GM12892 (cell line): ENCODE measurements at places on chromosomes 12 and 14.

- no peak for DNase-seq
Measured at GRCh38 chr12:8912914-8913313, 1.4 kb upstream of the PHC1 start.

DNA sequence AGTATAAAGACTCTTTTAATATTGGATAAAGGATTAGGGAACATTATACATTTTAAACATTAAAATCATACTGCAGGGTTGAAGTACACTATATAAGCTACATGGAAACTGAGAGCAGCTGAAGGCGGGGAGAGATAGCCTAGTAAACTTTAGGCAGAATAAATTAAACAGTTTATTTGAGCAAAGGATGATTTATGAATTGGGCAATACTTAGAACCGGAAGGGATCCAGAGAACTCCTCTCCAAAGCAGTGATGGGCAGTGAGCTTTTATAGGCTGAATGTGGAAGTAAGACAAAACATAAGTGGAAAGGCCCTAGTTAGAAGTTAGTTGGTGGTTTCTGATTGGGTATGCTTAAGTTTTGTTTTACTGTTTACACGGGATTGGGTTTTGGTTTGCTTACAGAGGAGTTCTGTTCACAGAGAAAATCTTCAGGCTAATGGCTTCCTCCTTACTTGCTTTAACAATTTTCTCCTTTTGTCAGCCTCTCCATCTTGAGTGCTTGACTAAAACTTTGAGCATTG, 18.9 kb downstream of the LEMD3 start:
- no peak for DNase-seq

GRCh38 chr12:119409043-119409442, 74.5 kb downstream of the CCDC60 start:
- DNase-seq: no peak

DNA sequence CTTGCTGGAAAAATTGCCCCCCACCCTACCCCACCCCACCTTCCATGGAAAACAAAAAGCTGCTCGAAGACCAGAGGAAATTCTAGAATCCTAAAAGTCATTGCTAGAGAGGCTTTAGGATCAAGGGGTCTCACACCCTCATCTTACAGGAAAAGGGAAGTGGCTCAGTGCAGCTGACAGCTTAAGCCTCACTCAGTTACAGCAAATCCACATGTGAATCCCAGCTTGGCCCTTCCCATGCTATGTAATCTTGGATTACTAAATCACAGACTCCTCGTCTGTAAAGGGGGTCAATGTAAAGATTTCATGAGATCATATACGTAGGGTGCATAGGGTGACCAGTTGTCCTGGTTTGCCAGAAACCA, 25.9 kb downstream of the CMKLR1 start:
- DNase-seq: no peak

DNA sequence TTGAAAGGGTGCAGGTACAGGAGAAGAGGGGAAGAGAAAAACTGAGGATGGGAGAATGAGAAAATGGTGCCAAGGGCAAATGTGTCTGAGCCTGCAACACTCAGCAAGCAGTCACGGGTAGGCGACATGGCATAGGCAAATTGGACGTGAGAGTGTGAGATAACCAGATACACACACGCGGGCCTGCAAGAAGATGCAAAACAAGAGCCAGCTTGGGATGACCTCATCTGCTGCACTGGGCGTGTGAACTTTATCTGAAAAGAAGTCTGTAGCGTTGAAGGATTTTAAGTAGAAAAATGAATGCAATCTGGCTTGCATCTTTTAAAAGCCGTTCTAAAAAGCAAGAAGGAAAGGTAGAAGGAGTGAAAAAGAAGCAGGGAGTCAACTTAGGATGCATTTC, 160.4 kb downstream of the NTF3 start:
- DNase-seq: no peak

DNA sequence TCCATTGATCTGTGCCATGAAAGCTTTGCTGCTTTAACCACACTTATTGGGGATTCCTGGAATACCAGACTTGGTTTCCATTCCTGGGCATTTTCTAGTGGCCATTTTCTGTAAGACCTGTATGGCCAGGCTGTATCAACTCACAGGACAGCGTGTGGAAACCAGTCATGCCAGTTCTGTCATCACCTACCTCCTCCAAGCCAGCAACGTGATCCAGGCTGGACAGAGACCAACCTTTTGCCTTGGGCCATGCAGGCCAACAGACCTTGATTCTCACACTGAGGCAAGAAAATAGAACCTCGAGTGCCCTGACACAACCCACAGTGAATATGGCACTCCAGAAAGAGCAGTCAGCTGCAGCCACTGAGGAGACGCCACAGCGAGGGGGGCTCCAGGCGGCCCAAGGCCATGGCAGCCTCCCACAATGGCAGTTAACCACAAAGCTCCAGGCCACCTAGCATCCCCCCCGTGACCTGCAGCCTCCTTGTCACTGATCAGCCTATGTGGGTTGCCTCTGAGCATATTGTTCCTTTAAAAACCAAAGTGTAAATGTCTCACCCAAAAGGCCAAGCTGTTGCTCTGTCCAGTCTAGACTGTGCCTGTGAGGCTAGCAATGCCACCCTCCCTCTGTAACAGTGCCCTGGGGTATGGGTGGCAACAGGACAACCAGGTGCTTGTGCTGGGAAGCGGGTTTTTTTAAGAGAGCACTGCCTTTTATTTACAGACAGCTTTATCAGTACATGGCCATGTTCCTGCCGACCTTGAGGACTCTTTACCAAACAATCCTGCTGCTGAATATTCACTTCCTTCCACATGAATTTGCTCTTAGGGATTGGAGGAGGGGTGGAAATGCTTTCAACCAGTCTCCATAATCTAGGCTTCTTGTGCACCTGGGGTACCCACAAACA, 168.7 kb upstream of the HIF1A start:
- DNase-seq: no peak

- no peak for DNase-seq
Measured at GRCh38 chr12:72076558-72076915, 137.9 kb downstream of the TPH2 start.

DNA sequence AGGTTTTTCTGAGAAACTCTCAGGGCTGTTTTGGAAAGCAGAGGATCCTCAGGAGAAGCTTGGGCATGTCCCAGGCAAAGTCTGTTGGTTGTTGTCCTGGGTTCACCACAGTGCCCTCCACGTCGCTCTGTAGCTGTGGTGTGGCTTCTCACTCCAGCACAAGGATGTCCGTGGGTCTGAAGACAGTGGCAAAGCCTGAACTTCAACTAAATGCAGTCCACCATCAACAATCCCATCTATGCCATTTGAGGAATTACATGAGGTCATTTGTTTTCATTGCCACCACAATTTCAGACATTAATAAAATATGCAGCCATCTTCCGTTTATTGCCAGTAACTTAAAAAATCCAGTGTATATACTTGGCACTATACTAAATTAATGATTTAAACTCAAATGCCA, 272.1 kb downstream of the LRIG3 start:
- no peak for DNase-seq

DNA sequence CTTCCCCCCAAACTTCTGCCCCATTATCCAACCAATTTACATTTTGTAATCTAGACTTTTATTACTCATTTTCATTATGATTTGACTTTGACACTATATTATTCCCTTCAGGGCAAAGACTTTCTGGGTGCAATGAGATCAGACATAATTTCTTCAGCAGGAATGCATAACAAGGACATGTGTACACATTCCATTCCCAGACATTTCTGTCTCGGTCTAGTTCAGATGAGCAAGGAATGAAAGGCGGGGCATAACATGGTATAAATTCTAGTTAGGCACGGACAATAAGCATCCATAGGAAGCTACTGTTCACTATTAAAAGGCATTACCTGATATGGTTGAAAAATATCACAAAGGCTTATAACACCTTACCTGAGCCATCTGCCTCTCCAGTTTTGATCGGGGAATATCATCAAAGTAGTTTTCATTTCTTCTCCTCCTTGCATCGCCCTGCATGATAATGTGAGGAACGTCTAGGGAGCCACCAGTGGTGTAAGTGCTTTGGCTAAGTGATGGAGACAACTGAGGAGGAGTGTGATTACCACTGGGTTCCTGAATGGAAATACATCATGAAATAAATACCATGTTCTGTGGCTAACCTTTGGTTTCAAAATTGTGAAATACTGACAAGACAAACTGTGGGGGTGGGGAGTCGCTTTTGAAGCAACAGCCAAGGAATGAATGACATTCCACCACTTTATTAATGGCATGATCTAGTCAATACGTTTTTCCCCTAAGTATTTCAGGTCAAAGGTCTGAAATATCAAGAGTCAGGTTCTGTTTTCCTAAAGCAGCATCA, 183.9 kb downstream of the APAF1 start:
- DNase-seq: no peak

DNA sequence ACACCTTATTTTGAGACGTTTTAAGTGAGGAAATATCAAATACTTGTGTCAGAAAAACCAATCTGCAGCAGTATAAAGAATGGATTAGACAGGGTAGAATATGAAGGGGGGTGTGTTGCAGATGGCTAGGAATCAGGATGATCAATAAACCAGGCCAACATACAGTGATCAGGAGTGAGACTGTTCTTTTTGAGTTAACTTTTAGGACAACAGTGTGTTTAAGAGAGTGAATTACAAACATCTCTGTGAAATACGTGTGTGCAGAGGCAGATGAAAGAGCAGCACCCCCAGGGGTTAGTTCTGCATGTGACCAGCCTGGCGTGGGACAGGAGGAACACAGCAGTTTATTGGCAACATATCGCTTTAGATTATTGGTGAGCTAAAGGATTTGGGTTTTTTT, 10.6 kb upstream of the NRDE2 start:
- no peak for DNase-seq

- DNase-seq: peak; percentile 6
Measured at GRCh38 chr12:115752913-115753726, 524.4 kb downstream of the MED13L start.

GRCh38 chr14:54673193-54674045, 106.5 kb downstream of the SAMD4A start:
- DNase-seq: no peak

DNA sequence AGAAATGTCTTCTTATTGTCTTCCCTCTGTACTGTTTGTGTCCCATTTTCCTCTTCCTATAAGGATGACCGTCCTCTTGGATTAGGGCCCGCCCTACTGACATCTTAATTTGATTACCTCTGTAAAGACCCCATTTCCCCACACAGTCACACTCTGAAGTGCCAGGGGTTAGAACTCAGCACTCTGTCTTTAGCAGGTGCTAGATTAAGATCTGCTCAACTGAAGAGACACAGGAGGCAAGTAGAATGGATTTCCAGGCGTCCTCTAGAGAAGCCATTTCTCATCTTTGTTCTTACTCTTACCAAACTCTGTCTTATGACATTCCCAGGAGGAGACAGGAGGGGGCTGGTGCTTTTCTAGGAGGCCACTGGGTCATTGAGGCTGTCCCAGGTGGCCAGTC, 50.8 kb downstream of the VCPKMT start:
- no peak for DNase-seq

DNA sequence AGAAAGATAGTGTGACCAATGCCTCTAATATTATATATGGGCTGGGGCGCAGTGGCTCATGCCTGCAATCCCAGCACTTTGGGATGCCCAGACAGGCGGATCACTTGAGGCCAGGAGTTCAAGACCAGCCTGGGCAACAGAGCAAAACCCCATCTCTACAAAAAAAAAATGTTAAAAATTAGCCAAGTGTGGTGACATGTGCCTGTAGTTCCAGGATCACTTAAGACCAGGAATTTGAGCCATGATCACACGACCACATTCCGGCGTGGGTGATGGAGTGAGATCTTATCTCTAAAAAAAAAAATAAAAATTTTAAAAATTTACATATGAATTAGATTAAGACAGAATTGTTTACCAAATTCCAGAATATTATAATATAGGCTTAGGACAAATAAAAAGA, 12.0 kb downstream of the TM7SF3 start:
- no peak for DNase-seq

GRCh38 chr14:84397631-84398030, 1132.3 kb upstream of the FLRT2 start:
- no peak for DNase-seq

DNA sequence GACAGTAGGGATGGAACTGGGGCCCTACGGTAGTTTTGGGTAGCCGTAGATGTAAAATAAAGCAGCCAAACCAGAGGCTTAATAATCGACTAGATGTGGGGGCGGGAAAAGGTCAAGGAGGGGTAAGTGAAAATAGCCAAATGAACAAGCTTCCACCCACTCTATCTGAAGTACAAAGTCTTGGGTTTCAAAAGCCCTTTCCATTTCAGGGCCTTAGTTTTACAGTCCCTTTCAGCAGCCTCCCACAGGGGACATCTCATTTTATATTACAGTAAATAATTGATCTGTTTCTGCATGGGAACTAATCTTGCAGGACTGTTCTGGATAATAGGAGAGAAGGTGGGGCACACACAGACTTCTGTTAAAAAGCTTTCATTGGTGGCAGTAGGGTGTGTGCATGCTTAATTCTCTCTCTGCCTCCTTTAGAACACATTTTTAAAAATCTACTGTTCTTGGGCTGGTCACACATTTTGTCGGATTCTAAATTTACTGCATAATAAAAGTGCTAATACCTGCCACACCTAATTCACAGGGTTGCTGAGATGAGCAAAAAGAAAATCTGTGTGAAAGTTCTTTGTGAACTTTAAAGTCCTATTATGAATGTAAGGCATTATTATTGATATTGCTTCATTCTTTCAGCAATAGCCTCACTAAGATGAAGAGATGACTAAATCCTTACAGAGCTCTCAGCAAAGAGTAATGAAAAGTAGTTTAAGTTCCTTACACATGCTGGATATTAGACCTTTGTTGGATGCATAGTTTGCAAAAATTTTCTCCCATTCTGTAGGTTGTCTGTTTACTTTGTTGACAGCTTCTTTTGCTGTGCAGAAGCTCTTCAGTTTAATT, 104.6 kb downstream of the ITPR2 start:
- no peak for DNase-seq

- DNase-seq: no peak
Measured at GRCh38 chr14:94450722-94451090, 1.9 kb downstream of the SERPINA11 start.

GRCh38 chr12:82953397-82953796, 266.7 kb downstream of the TMTC2 start:
- no peak for DNase-seq

- DNase-seq: no peak
Measured at GRCh38 chr12:120598674-120599463, 17.7 kb upstream of the POP5 start.

DNA sequence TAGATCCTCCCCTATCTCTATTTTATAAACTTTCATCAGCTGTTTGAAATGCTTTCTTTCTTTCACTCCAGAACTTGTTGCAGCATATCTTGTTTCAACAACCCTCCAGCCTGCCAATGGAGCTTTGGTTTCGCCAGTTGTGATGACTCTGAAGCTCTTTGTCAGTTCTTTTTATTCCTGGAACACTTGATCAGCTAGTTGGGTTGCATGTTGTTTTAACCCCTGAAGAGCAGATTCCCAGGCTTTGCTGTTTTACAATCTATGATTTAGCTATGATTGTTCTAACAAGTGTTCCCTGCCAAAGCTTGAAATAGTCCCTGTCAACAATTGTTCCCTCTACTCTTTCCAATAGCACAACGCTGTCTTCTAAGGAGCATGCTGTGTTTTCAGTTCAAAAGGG, 50.6 kb upstream of the FUT8 start:
- no peak for DNase-seq

DNA sequence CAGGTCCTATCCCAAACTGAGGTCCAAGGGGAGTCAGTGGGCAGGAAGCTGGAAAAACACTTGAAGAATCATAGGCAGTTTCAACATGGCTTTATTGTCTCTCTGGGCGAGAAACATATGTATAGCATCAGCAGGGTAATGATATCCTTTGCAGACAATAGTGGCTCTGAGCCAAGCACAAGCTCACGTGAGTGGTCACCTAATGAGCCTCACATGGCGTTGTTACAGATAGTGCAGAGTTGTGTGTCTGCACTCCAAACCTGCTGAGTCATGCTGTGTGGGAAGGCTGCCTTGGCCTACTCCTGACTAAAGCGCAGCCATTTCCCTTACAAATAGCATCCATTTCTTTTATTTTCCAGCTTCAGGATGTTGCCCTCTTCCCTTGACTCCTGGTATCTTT, 105.2 kb upstream of the SYT1 start:
- DNase-seq: no peak
